ENCODE measurements at places on chromosomes 12 and 14. TPM values are rescaled to one million over a fixed set of nuclear protein-coding genes. Genes with fewer than 3 reads are reported as not detected.

The USP44 gene
- total RNA-seq: not detected

The DUSP16 gene
- 73.5 TPM for total RNA-seq

The CISTR gene
- total RNA-seq: not detected

The KERA gene
- not detected for total RNA-seq

The TRHDE gene
- total RNA-seq: 5.7 TPM

The FITM1 gene
- 1.0 TPM for total RNA-seq

The GUCY2C gene
- 75.0 TPM for total RNA-seq

The ACVR1B gene
- total RNA-seq: 67.6 TPM

The PRKAB1 gene
- 62.2 TPM for total RNA-seq

The PLD4 gene
- not detected for total RNA-seq

- DNase-seq: no peak
Measured at GRCh38 chr12:41174602-41175001, 13.5 kb upstream of the PDZRN4 start.

- no peak for DNase-seq
Measured at GRCh38 chr12:14853961-14854360, 10.6 kb upstream of the ART4 start.

DNA sequence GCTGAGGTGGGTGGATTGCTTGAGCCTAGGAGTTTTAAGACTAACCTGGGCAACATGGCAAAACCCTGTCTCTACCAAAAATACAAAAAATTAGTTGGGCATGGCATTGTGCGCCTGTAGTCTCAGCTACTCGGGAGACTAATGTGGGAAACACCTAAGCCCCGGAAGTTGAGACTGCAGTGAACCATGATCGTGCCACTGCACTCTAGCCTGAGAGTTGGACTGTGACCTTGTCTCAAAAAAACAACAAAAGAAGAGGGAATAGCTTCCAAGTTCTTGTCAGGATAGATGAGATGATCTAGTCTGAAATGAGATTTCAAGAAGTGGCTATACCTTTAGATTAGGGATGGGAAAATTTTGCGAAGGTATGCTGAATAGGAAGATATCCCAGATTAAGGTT lies 14.8 kb upstream of the C12orf50 start:
- DNase-seq: no peak

DNA sequence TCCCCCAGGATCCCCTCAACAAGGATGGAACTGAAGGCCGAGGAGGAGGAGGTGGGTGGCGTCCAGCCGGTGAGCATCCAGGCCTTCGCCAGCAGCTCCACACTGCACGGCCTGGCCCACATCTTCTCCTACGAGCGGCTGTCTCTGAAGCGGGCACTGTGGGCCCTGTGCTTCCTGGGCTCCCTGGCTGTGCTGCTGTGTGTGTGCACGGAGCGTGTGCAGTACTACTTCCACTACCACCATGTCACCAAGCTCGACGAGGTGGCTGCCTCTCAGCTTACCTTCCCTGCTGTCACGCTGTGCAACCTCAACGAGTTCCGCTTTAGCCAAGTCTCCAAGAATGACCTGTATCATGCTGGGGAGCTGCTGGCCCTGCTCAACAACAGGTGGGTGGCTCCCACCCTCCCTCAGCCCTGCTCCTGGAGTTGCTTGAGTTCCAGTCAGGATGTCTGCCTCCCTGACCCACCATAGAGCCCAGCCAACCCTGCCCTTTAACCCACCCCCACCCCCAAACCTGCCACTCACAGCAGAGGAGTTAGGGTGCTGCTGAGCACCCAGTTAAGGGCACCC lies 1.4 kb downstream of the ASIC1 start:
- DNase-seq: no peak

DNA sequence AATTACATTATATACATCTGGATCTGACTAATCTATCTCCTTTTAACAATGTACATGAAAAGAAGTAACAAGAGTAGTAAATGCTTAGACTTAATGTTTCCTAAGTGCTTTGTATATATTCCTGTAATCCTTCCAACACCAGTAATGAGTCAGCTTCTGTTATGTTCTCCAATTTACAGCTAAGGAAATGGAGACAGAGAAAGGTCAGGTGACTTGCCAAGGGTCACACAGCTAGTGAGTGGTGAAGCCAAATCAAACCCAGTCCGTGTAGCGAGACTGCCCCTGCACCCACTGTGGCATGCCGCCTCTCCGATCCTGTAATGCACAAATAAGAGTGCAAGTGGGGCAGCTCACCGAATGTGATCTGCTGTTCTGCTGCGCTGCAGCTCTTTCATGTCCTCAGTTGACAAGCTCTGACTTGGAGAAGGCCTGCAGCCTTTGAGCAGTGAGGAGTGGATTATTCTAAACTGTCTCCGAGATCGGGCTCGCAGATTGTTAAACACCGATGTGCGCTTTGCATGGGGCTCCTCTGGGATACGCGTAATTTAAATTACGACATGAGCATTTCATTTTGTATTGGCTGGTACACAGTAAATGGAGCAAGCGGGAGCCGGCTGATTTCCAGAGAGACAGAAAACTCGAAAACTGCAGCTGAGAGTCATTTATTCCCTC lies 65.1 kb upstream of the KTN1 start:
- no peak for DNase-seq

GRCh38 chr12:118183155-118183554 lies 47.2 kb downstream of the PEBP1 start:
- no peak for DNase-seq

DNA sequence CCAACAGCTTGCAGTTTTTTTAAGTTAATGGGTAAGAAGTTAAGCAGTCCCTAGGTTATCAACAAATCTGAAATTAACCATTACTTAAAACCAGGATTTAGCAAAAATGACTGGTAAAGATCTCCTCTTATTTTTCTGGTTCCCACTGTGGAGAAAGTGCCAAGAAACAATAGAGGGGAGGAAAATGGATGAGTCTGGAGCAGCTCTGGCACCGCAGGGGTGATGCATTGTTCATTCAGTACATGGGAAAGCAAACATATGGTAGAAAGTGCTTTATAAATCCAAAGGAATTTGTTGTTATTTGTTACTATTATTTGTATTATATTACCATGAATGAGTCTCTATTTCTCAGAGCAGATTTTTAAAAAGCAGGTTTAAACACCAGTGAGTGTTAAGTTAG lies 92.2 kb downstream of the DYRK2 start:
- DNase-seq: no peak

DNA sequence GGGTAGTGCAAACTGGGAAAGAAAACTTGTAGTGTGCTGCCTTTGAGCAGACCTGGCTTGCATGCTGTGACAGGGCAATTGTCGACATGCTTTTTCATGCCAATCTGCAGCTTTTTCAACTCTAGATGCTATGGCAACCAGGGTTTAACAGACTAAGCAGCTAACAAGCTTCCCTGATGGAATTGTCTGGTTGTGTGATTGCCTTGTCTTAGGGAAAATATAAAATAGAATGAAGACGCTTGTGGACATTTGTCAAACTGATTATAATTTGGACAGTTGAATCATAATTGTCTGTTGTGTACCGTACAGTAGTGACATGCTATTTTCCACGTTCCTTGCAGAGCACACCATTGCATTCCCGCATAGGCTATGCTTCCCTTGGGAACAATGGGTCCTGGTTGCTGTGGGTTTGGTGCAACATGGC lies 113.0 kb downstream of the FOXG1 start:
- no peak for DNase-seq

DNA sequence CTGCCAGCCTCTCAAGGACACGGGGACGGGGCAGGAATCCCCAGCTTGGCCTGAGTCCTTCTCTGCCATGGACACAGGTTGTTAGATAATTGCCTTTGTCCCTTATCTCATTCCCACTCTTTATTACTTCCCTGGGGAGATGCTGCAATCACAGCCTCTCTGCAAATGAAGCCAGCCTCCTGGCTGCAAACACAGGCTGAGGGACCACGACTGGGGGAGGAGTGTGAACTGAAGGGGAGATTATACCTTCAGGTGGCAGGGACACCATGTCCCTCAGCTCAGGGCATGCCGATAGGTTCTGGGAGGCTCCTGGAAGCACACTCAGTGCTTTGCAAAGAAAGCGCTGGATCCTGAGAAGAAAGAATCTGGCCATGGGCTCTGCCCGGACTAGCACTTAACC lies 16.1 kb upstream of the CHGA start:
- DNase-seq: no peak

- DNase-seq: no peak
Measured at GRCh38 chr14:101577221-101577909, 16.1 kb downstream of the DIO3 start.

DNA sequence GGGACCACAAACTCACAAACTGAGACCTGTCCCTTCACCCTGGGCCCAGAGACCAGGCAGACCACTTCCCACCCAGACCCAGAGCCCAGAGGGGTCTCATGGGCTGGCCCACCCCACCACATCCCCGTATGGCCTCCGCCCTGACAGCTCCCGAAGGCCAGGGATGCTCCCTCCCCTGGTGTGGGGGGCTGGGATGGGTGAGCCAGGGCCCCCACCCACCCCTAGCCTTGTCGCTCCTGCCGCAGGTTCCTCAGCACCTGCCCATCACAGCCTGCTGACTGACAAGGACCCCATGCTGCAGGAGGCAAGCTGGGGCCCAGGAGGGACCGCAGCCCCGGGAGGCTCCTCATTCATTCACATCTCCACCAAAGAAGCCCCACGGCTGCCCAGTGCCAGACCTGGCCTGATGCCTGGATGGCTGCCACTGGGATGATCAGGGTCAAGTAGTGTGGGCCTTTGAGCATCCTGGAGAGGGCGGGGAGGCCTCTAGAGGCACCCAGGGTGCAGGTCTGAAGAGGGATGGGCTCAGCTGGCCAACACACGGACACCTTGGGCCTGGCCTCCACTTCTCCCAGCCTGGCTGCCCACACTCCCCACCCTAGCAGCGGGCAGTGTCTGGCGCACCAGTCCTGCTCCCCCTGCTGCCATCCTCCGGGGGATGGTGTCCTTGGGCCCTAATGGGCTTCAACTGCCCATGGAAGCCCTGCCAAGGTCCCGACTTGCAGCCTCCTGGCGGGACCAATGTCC lies 24.7 kb upstream of the GPR132 start:
- DNase-seq: no peak

DNA sequence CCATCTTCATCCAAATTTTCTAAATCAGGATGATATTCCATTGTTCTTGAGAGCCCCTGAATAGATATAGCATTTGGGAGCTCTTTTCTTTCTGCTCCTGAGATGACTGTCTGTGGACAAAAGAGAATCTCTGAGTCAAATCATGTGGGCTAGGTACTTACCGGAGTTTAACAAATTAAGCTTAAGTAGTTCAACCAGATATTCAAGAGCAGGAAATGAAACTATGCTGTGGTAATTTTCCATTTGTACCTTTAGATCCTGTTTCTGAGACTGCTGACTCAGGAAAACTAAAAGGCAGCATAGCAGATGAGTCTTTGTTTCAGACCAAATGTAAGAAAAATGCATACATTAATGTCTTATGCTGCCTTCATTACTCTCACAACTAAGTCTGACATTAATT lies at the start of gene CLEC7A:
Gene CLEC7A (minus strand): TSS at position 158 of the 400 bp plus-strand sequence. CDS start 117 bp downstream, at position 41.
- no peak for DNase-seq

DNA sequence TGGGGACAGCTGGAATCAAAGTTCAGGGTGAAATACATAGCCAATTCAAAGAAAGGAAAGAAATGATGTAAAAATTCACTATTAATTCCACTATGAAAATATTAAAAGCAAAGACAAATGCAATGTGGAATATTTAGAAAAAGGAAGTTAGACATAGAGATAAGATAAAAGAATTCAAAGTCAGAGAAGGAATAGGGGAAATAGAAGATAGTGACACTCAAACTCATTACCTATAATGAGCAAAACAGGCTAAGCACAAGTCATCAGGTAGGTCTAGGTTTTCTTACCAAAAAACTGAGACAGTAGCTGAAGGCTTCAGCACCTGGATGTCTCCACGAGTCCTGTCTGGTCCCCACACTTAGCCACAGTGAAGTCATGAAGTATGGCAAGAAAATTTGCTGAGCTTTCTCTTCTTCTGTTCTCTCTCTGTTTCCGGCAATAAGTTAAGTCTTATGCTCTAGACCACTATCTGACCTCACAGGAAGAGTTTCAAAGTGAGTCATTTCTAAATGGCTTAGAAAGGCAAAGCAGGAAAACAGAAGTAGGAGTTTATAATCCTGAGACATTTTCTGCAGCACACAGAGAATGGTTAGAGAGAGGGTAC lies at the start of gene C3AR1:
Gene C3AR1 (minus strand): TSS at position 369 of the 604 bp plus-strand sequence. CDS start 6,174 bp downstream, outside the sequence.
- DNase-seq: no peak

DNA sequence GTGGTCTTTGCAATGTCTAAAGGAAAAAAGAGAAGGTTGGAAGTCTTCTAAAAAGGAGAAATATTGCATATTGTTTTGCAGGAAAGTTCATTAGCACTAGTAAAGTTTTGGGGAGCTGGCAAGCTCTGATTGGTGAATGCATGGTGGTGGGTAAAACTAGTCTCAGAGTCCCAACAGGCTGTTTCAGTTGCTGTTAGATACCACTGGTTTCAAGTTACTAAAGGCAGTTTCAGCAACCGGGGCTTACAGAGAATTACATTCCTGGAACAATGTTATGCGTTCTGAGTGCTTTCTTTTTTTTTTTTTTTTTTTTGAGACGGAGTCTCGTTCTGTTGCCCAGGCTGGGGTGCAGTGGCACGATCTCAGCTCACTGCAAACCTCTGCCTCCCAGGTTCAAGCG lies 208.2 kb downstream of the EPS8 start:
- DNase-seq: no peak

- no peak for DNase-seq
Measured at GRCh38 chr14:79543967-79544697, 667.2 kb downstream of the DIO2 start.

GRCh38 chr12:32076941-32077340 lies 29.7 kb upstream of the BICD1 start:
- DNase-seq: no peak

DNA sequence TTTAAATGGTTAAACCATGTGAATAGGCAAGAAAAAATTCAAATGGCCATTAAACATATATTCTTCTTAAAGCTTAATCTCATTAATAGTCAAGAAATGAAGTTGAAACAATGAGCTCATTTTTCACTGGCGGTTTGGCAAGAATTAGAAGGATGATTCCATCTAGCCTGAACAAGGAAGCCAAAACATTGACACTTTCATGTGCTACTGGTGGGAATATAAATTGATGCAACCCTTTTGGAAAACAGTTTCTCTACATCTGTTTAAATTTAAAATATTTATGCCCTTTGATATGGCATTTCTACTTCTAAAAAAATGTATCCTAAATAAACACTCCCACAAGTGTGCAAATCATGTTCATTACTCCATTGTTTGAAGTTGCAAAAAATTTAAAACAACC lies 174.7 kb upstream of the HIF1A start:
- DNase-seq: no peak

Data from left colon (tissue), 2 donors.